ENCODE measurements at places on chromosomes 6 and 20. TPM values are rescaled to one million over a fixed set of nuclear protein-coding genes. Genes with fewer than 3 reads are reported as not detected.

DNA sequence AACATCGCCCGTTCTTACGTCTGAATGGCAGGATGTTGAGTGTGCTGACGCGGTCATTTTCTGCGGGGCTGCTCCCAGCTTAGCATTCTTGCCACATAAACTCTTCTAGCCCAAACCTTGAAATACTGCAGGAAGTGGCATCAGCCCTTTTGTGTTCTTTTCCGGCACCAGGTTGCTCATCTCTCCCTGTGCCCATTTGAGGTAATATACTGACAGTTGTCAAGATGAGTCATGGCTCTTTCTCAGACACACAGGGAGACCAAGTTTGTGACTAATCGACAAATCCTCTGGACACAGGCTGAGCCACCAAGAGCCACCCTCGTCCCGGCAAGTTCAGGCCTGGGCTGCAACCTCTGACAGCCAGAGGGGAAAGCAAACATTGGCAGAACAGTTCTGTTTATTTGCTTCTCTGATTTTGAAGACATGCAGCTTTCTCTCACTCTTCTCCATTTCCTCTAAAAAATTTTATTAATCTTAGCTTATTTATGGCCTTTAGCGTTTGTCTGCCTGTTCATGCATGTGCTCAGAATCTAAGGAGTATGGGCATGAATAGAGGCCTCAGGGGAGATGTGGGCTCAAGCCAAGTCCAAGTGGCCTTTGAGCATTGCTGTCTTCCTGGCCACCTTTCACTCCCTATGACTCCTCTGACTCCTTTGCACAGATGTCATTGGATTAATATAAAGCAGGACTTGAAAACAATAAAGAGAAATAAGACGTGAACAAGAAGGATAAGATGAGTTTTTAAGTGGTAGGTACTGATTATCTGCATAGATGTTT lies 328.2 kb upstream of the JAG1 start:
- no peak for DNase-seq

DNA sequence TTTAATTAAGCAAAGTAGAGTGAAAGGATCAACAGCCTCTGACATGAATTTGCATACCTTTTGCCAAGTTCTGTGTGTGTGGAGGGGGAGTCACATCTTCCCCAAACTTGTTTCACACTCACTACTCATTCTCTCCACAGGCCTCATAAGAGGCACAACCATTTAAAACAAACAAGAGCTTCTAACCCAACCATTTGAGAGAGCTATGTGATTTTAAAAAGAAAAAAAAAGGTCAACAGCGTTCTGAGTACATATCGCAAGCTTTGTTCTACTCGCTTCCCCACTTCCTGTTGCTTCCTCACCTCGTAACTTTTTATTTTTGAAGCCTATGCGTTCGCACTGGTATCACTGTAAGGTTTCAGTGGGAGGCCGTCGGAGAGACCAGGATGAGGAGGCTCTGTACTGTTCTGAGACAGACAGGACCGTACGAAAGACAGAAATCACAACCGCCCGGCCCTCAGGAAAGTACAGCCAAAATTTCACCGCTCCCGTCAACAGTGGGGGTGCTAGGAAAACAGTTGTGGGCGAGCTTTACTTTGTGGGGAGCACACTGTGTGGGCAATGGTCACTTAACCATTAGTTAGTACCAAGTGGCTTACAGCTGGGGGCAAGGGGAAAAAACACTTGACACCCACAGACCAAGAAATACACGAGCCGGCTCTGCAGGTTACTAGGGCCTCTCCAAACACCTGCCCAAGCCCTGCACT lies 61.3 kb downstream of the TRERF1 start:
- DNase-seq, result no peak

Gene CALHM6
- 3.1 TPM for polyA plus RNA-seq

GRCh38 chr20:37670351-37670791 lies 23.5 kb upstream of the CTNNBL1 start:
- no peak for DNase-seq

DNA sequence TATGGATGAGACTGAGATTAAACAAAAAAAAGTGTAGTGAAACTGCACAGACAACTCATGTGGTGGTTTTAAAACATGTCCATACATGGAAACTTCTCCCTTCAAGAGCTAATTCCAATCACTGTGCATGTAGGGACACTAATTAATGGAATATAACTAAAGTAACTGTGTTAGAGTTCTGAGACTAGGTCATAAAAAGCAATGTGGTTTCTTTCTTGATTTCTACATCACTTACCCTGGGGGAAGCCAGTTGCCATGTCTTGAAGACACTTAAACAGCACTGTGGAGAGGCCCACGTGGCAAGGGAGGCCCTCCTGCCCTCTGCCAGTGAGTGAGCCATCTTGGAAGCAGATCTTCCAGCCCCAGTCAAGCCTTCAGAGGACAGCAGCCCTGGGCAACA lies 118.2 kb upstream of the DST start:
- no peak for DNase-seq

Gene ARMH2
- polyA plus RNA-seq, result not detected

Gene NRN1
- polyA plus RNA-seq, result 9.9 TPM

GRCh38 chr6:40583709-40584108 lies 3.5 kb downstream of the LRFN2 start:
- DNase-seq, result no peak

Gene FAM8A1
- 49.0 TPM for polyA plus RNA-seq

Gene PNLDC1
- polyA plus RNA-seq, result 0.17 TPM

DNA sequence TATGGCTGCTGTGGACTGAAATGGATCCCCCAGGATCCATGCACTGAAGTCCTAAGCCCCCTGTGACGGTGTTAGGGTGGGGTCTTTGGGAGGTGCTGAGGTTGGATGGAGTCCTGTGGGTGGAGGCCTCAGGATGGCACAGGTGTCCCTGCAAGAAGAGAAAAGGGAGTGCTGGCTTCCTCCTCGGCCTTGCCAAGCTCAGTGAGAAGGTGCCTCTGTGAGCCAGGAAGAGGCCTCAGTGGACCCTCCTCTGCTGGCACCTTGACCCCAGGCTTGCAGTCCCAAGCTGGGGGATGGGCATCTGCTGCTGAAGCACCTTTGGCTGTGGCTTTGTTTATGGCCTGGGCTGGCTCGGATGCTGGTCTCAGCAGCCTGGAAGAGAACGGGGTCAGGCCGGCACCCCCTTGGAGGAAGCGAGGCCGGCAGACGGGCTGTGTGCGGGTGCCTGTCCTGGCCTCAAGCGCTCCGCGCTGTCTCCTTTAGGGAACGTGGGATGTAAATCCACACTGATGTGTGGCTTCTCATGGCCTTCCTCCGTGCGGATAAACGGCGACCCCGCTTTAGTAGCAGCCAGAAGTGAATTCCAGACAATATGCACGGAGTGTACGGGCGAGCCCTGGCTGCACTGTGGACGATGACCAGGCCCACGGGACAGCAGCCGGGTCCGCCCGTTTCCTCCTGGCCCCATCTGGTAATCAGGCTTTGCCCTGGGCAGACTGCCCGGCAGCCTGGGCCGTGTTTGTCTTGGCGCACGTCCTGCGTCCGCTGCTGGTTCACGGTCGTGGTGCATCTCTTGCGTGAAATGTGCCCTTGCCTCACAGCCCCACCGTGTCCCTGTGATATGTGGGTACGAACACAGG lies 182.6 kb downstream of the ERMARD start:
- no peak for DNase-seq

Gene COL21A1
- polyA plus RNA-seq, result 173 TPM

GRCh38 chr6:146441907-146442306 lies 101.7 kb upstream of the RAB32 start:
- DNase-seq, result no peak

- DNase-seq, result no peak
Observed at GRCh38 chr6:36201612-36202011, 5.1 kb downstream of the BRPF3 start.

DNA sequence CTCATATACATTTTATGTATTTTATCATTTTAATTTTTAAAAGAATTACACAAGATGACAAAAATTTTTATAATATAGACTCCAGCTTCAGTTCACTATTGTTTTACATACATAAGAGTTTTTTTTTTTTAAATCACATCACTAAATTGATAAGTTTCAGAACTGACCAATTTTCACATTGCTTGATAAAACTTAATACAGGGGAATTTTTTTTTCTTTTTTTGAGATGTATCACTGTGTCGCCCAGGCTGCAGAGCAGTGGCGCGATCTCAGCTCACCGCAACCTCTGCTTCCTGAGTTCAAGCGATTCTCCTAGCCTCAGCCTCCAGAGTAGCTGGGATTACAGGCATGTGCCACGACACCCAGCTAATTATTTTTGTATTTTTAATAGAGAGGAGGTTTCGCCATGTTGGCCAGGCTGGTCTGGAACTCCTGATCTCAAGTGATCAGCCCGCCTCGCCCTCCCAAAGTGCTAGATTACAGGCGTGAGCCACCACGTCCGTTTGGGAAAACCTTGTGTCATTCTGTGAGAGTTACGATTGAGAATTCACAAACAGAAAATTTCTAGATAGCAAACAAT lies 36.6 kb upstream of the BTN3A2 start:
- DNase-seq, result no peak

Gene CYP39A1
- 12.1 TPM for polyA plus RNA-seq

Gene NELFCD
- 120 TPM for polyA plus RNA-seq

DNA sequence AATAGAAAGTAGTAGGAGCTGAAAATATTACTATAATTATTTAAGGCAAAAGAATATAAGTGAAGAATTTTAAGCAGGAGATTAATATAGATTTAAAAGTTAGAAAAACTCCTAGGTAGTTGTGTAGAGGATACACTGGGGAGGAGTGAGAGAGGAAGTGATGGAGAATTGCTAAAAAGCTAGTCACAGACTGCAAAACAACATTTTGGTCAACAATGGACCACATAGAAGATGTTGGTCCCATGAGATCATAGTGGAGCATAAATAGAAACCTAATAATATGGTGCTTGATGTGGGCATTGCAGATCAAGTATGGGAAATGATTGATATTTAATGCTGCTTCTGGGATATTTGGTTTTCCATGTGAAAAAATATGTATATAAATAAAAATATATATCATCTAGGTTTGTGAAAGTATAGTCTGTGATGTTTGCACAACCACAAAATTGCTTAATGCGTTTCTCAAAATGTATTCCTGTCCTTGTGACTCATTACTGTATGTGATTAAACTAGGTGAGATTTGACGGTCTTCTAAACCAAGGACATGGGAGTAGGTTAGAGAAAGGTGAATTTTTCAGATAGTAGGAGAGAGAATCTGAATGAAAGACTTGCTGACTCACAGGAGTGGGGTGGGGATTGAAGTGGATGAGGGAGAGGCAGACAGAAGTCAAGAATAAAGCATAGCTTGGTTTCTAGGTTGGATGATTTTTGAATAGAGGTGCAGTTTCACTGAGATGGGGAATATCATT lies 174.0 kb downstream of the BCKDHB start:
- no peak for DNase-seq

DNA sequence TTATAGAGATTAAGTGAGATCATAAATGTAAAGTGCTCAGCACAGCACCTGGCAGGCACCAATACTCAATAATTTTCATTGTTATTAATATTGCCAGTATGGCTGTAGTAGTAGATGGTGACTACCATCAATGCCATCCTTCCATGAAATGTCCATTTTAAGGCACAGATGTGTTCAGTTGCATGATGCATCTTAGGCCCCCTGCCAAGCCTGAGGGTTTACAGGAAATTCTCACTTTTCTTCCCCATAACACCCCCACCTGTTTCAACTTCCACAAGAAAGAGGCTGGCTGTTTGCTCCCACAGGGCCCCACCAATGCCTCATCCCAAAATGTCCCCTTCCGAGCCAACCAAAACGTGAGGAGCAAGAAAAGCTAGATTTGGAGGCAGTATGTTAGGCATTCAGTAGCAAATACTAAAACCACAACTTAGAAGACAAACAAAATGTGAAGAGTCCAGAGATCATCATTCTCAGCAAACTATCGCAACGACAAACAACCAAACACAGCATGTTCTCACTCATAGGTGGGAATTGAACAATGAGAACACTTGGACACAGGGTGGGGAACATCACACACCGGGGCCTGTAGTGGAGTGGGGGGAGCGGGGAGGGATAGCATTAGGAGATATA lies 110.6 kb upstream of the NHSL1 start:
- DNase-seq, result no peak

DNA sequence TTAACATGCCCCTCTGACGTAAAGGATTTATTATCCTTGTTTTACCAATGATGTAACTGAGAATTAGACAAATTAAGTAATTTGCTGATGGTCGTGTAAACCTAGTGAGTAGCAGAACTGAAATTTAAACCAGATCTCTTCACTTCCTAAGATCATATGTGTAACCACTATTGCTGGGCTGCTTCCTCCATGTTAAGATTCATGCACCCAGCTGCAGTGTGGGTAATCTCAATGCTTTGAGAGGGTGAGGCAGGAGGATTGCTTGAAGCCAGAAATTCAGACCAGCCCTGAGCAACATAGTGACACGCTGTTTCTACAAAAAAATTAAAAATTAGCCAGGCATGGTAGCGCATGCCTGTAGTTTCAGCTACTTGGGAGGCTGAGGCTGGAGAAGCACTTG lies 97.9 kb downstream of the L3MBTL3 start:
- no peak for DNase-seq
